Stimulated activated CD4-positive, alpha-beta T cell treated with anti-CD3 and anti-CD28 coated beads, Interleukin-1b, Interleukin-23, amount 100 ng/mL, for 1 hour (primary cell): ENCODE measurements at places on chromosomes 16 and 17.

DNA sequence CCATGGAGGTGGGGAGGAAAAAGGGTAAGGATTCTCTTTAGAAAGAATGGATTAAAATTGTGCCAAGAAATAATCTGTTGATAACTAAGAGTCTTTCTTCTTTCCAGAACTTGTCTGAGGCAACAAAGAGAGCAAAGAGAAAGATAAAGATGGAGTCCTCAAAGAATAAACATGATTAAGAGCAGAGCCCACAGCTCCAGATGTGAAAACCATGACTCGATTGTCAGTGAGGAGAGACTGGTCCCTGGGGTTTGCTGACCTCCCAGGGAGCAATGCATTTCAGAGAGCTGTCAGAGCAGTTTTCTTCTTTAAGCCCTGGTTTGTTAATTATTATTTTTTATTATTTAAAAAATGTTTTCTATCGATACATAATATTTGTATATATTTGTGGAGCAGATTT lies 74.6 kb downstream of the TMEM100 start:
- DNase-seq = no peak

- DNase-seq = no peak
These were observed 473.6 kb downstream of the CDH11 start for GRCh38 chr16:64648282-64648681.

DNA sequence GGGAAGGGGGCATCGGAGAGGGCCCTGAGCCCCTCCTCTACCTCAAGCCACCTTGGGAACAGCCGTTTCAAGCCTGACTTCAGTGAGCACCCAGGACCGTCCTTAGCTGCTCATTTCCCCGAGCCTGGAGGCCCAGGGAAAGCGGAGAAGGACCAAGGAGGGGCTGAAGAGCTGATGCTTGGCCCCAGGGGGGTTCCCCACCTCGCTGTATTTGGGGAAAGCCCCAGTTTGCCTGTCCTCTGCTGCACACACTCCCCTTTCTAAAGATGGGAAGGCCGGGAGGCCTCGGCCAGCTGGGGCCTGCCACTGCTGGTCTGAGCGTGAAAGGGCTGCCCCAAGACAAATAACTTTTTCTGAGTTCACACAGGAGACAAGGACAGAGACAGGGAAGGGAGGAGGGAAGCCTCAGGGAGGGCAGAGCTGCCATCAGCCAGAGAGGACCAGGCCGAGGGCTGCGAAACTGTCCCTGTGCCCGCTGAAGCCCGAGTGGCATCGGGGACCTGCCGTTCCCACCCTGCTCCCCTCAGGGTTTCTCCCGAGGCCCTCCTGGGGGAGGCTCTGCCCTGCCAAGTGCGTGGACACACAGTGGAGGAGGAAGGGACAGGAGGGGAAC lies 11.6 kb downstream of the ZACN start:
- DNase-seq = no peak

GRCh38 chr16:50067290-50067853 lies 1.6 kb downstream of the HEATR3 start:
- DNase-seq = no peak
